ENCODE measurements at places on chromosomes 5 and 9.
A peak's percentile ranks its signal among the peaks of the same experiment; 100 is the strongest.

DNA sequence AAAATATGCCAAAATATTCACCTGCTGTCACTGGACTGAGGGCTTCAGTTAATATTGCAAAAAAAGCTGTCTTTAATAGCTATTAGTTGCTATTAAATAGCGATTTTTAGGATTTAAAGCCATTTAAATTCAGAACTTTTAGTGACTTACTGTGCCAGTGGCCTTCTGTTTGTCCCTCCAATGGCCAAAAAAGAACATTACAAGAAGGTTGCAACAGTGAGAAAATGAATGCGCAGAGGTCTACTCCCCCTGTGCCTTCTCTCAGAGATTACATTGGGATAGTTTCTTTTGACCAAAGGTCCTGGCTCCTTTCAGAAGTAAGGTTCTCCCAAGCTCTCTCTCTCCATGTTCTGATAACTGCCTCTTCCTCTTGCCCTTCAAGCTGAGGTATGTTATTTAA is 930.3 kb upstream of the ARRDC3 start:
- DNase-seq = no peak

DNA sequence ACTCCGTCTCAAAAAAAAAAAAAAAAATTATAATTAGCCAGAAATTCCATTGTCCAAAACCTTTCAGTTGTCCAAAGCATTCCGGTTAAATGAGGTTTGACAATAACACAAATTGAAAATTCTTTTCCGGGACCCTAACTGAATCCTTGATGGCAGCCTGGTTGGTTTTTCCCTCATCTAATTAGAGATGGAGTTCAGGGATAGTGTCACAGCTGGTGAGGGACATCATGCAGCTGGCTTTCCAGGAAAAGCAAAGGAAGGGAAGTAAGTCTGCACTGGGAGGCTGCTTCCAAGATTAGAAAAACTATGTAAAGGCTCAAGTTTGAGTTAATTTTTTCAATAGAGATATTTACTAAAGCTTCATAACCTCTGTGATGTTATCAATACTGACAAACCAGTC is 195.4 kb downstream of the ADAMTS12 start:
- no peak for DNase-seq

DNA sequence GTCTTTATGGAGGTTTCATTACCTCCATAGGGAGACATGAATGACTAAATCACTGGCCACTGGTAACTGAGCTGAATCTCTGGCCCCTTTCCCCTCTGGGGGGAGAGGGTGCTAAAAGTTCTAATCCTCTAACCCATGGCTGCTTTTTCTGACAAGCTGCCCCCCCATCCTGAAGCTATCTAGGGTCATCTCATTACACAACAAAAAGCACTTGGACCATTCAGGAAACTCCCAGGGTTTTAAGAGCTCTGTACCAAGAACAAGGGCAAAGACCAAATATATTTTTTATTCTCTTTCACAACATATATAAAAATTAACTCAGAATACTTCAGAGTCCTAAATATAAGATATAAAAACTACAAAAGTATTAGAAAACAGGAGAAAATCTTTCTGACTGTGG is 14.3 kb downstream of the AUH start:
- DNase-seq = no peak

- DNase-seq = no peak
Observed at GRCh38 chr9:129002992-129003391, 25.1 kb downstream of the SH3GLB2 start.

DNA sequence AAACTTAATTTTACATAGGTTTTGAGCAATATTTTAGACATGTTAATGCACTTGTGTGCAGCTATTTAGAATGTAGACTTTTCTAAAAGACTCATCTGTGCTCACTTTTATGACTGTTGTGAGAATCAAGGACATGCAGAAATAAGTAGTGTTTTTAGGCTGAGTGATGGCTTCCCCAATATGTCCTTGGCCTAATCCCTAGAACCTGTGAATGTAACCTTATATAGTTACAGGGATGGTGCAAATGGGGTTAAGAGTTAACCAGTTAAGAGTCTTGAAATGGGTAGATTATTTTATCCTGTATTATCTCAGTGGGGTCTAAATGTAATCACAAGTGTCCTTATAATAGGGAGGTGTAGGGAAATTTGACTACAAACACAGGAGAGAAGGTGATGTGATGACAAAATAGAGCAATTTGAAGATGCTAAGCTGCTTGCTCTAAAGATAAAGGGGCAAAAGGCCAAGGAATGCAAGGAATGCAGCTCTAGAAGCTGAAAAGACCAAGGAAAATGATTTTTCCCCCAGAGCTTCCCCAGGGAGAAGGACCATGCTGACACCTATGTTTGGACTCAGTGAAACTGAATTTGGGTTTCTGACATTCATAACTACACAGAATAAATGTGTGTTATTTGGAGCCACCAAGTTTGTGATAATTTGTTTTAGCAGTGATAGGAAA is 298.0 kb upstream of the PAPPA start:
- no peak for DNase-seq

- DNase-seq = no peak
Observed at GRCh38 chr9:97243606-97244005, 63.9 kb upstream of the CCDC180 start.

DNA sequence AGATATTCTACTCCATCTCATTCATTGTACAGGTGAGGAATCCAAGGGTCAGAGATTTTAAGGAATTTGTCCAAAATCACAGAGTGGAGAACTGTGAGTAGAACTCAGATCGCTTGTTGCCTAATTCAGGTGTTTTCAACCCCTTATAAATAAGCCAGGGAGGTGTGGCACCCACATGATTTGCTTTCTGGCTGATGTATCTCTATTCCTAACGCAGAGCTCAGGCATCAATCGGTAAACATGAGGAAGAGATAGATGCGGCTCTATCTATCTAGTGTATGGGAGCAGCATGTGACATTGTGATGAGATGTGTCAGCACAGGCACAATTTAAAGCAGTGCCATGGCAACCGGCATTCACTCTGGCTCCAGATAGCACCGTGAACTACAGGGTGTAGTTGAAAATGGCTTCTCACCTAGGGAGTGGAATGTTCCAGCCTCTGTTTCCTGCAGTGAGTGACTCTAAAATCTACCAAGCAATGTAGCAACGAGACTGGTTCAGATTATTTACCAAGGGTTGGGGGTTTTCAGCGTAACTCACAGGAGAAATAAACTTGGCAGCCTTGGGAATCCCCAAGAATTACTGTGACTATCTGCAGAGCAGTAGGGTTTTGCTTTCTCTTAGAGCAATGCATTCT is 53.4 kb upstream of the SUB1 start:
- peak; percentile 28 for DNase-seq

GRCh38 chr5:61254969-61255555 is 77.0 kb upstream of the ZSWIM6 start:
- DNase-seq = no peak

- DNase-seq = no peak
Observed at GRCh38 chr5:39191216-39191615, 28.1 kb downstream of the FYB1 start.

DNA sequence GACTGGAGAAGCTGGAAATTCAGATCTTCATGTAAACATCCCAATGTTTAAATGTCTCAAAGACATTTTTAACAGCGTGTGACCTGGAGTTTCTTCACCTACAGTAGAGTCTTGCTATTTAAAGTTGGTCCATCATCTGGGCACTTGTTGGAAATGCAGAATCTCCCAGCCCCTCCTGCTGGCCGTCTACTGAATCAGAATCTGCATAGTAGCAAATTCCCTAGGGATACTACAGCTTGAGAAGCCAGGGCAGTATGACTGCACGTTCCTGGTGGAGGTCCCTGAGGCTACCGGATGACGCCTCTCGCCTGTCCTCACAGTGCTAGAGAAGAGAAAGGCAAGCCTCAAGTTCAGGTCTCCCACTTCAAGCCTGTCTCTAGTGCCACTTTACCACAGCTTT is 15.7 kb downstream of the SAP30L start:
- DNase-seq = no peak
